Renal cortical epithelial cell (primary cell): ENCODE measurements at places on chromosomes 11 and 22.
A peak's percentile ranks its signal among the peaks of the same experiment; 100 is the strongest.

GRCh38 chr11:73715541-73715940 lies 45.3 kb downstream of the RAB6A start:
- DNase-seq = no peak

DNA sequence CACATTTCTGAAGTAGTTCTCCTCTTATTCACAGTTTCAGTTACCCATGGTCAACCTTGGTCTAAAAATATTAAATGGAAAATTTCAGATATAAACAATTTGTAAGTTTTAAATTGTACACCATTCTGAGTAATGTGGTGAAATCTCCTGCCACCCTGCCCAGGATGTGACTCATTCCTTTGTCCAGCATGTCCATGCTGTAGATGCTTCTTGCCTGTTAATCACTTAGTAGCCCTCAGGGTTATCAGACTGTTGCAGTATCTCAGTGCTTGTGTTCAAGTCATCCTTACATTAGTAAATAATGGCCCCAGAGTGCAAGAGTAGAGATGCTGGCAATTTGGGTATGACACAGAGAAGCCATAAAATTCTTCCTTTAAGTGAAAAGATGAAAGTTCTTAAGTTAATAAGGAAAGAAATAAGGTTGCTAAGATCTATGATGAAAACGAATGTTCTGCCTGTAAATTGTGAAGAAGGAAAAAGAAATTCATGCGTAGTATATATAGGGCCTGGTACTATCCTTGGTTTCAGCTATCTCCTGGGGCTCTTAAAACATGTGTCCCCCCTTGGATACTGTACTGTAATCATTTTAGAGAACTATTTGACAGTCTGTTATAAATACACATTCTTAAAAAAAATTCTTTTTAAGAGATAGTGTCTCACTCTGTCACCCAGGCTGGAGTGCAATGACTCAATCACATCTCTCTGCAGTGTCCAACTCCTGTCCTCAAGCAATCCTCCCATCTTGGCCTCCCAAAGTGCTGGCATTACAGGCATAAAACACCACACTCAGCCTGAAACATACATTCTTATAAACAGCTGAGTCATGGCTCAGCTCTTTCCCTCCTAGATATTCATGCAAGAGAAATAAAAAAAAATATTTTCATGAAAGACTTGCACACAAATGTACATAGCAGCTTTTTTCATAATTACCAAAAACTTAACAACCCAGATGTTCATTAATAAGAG lies 31.3 kb downstream of the MTNR1B start:
- DNase-seq = peak; percentile 88

- peak; percentile 26 for DNase-seq
Observed at GRCh38 chr11:78424334-78425270, 7.0 kb upstream of the GAB2 start.

GRCh38 chr22:24962094-24962493 lies 9.6 kb downstream of the KIAA1671 start:
- DNase-seq = no peak

DNA sequence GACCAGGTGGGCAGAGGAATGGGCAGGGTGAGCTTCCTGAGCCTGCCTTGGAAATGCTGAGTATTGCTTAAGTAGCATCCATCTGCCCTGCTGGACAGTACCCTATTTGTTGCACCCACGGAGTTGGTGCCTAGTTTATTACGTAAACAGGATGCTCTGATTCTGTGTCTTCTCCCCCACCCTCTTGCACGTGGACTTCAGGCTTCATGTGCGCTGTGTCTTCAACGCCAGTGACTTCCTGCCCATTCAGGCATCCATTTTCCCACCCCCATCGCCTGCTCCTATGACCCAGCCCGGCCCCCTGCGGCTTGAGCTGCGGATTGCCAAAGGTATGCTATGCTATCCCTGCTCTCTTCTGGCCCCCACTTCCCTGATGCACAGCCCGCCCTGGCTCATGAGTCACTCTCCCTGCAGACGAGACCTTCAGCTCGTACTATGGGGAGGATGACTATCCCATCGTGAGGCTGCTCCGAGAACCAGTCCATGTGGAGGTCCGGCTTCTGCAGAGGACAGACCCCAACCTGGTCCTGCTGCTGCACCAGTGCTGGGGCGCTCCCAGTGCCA lies 5.7 kb downstream of the ZP1 start:
- DNase-seq = peak; percentile 66

GRCh38 chr11:134584706-134585445 lies 172.8 kb upstream of the B3GAT1 start:
- no peak for DNase-seq

GRCh38 chr11:126148317-126148716 lies 63.1 kb downstream of the RPUSD4 start:
- DNase-seq = no peak

DNA sequence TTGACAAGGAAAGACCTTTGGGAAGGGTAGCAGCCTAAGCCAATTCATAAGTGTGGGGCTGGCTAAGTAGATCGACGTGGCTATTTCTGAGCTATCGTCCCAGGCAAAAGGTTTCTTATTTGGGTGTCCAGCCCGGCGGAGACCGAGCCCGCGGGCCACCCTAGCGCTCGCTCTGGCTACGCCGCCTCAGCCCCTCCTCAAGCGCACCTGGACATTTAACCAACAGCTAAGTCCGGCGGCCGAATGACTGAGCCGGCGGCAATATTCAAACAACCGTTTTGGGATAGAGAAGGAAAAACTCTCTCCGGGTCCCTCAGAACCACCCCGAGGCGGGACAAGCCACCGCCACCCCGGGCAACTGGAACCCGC lies 457 bp downstream of the RNF141 start:
- DNase-seq = peak; percentile 26

- DNase-seq = peak; percentile 38
Observed at GRCh38 chr11:63882555-63883242, 34.3 kb downstream of the RCOR2 start.
